ENCODE measurements at places on chromosomes 6 and 20.

DNA sequence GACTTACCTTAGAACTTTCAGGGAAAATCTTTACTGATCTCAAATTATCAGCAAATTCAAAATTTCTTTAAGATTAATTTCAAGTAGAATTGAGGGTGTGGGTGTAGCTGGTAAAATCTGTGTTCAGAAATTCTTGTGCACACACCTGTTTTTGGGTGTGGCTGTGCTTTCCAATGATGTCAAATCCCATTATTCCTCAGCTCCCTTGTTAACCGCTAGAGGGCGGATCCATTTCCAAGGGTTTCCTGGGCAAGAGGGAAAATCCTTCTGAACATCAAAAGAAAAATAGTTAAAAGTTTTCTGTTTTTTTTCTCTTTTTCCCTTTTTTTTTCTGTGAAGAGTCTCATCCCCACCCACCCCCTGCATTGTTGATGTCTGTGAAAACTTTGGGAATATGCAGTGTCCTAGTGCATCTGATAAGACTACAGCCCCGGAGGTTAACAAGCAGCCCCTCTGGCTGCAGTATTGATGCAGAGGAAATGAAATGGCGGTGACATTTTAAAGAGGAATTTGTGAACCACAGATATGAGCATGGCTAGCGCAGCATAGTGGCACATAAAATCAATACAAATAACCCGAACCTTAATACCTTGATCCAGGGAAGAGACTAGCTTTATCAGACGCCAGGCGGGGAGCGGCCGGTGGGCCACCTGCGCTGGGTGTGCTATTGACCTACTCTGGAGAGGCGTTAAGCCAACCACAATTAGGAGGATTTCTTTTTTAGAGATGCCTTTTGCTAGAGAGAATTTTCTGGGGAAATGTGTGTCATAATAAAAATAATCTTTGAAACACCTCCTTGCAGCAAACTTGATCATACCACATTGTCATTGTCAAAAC is 130.9 kb downstream of the FOXA2 start:
- no peak for DNase-seq

- DNase-seq: no peak
These were observed 113.5 kb downstream of the EPM2A start for GRCh38 chr6:145621776-145622175.

- DNase-seq: no peak
These were observed 3.0 kb upstream of the FBXO9 start for GRCh38 chr6:53062169-53062539.

DNA sequence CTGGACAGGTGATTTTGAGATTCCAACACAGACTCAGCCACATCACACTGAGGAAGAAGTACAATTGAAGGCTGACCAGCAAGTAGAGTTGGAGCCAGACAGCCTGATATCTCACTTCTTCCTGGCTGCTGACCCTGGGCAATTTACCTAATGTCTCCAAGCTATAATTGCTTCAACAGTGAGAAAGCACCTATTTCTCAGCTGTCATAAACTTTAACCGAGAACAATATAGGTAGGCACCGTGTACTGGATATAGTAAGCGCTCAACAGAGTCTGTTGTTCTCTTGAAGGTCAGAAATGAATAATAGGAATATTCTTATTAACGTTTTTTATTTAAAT is 28.3 kb downstream of the STX7 start:
- DNase-seq: no peak

- no peak for DNase-seq
These were observed 16.2 kb upstream of the BCAS1 start for GRCh38 chr20:54086507-54087039.

GRCh38 chr6:139099984-139100383 is 34.9 kb upstream of the HECA start:
- DNase-seq: no peak

DNA sequence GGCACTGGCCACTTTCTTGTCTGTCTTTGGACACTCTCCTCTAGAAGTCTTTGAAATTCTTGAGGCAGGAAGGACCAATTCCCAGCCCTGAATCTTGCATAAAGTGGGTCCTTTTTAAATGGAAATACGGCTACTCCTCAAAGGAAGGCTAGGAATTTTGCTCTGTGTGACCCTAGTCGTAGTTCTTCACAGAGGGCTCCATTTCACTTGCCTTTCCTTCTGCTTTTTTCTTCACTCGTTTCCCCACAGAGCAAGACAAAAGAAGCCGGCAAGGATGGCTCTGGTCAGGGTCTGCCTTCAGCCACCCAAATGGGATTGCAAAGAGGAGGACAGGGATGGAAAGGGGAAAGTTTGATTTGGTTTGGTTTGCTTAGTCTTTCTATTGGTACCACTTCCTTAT is 25.8 kb downstream of the HLA-E start:
- DNase-seq: no peak

DNA sequence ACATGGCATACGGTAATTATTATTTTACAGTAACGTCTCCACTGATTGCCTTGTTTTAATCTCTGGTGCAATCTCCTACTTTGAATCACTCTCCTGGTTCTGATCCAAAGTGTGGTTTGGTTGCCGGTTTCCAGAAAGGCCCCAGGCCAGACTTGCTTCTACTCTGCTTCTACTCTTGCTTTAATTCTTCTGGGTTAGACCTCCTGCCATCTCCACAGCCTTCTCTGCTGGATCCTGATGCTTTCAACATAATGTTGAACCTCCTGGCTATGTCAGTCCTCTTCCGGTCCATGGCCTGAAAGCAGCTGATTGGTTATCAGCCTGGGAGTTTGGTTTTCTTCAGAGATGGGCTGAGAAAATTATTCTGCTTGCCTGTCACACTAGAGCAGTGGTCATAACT is 266.5 kb upstream of the RIMS1 start:
- DNase-seq: no peak

DNA sequence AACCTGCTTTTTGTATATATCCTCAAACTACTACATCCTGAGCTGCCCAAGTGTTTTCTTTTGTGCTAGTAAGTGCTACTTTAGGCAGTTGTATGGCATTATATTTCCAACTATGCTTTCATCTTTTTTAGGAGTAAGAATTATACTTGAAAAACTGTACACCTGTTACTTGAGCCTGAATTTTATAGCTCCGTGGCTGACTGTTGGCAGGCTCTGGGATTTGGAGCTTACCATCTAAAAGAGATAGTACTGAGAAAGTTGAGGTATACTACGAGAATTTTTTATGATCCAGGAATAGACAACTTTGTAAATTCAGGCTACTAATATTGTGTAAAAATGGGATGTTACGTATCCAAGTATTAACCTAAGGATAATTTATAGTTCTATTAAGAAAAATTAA is 32.4 kb downstream of the RNF217 start:
- no peak for DNase-seq

DNA sequence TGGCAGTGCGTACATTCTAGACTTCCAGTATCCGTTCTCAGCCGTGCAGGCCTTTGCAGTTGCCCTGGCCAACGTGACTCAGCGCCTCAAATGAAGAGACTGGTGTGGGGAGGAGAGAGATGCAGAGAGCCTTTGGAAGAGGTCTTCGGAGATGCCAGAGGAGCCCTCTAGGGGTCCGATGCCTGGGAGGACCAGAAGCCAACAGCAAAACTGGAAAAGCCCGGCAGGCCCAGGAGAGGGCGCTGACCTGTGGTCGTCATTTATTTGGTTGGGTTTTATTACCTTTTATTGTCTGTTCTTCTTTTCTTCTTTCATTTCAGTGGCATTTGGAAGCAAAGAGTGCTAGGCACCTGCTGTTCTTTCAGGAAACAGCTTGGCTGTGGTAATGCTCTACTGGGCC is 53.3 kb upstream of the TMEM181 start:
- DNase-seq: no peak

GRCh38 chr6:40124924-40125323 is 190.7 kb upstream of the MOCS1 start:
- DNase-seq: no peak

DNA sequence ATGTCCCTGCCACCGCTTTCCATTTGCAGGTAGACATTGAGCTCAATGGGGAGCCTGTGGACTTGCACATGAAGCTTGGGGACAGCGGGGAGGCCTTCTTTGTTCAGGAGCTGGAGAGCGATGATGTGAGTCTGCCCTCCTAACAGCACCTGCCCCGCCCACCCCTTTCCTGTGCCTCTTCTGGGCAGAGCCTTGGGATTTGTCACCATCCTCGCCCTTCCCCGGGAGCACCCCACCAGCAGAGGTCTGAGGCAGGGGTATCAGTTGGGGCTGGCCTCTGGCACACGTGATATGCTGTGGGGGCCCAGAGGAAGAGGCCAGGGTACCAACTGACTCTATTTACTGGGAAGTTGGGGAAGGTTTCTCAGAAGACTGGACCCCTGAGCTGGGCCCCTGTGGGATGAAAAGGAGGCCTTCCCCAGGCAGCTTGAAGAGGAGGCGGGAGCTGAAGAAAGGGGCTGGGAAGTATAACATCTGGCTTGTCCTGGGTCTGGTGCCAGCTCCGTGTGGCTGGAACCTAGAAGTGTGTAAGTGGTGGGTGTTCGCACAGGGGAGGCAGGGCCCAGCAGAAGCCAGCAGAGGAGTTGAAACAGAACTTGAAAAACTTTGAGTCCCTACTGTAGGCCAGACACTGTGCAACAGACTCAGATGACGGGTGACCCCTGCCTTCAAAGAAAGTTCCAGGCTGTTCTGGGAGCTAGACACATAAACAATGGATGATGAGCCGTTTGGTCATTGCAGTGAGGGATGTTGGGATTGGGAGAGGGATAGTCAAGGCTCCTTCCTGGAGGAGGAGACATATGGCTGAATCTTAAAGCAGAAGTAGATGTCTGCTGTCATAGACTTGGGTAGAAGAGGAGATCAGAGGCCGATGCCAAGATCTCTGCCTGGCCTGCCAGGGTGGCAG is 7.2 kb downstream of the LPIN3 start:
- DNase-seq: no peak

GRCh38 chr6:139990026-139990686 is 615.7 kb upstream of the CITED2 start:
- DNase-seq: no peak

GRCh38 chr6:16105854-16106253 is 23.0 kb upstream of the MYLIP start:
- DNase-seq: no peak

DNA sequence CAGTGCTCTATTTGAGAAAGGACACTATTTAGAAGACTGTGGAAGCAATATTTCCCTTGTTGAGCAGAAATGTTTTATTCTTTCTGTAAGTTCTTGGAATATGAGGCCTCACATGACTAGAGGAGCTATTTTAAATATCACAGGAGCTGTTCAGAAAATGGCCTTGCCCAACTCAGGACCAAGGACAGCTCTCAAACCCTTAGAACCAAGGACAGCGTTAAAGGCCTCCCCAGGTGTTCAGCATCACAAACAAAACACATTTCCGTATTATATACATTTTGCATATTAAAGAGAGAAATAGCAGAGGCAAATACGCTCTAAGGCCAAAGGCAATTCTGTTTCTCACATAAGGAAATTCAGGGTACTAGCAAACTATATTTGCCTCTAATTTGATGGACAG is 631.4 kb downstream of the CDH26 start:
- DNase-seq: no peak

GRCh38 chr20:37920679-37921322 is 17.9 kb downstream of the VSTM2L start:
- no peak for DNase-seq

GRCh38 chr6:119610265-119610664 is 260.7 kb upstream of the MAN1A1 start:
- no peak for DNase-seq

GRCh38 chr6:28673787-28674671 is 148.3 kb downstream of the GPX5 start:
- no peak for DNase-seq

DNA sequence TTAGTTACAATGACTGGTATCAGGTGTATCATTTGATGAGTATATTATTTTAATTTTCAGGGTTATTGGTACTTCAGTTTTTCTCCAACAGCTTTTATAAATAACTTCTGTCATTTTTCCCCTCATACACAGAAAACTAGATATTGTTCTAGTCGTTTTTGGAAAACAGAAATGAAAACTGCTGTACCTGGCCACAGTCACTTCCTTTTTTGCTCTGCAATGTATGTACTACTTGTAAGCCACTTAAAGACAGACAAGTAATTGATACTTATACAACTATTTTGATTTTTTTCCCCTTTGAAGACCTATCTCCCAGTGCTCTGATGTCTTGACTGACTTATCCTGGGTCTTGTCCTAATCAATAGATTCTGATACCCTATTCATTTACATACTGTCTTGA is 218.6 kb upstream of the RUNX2 start:
- no peak for DNase-seq

DNA sequence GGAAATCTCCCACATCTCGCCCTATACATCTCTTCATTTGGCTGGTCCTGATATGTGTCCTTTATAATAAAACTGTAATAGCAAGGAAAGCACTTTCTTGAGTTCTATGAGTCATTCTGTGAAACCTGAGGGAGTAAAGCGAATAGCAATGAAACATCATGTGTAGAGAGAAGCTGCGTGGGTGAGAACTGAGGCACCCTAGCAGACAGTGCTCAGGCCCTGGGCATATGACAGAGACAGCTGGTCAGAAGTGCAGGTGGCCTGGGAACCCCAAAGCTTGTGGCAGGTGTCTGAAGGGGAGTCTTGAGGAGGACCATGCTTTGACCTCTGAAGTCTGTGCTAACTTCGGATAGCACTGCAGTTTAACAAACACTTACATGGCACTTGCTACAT is 1.3 kb upstream of the BLOC1S5 start:
- no peak for DNase-seq

GRCh38 chr6:108921547-108922361 is 73.5 kb downstream of the ARMC2 start:
- no peak for DNase-seq

- DNase-seq: no peak
These were observed 67.9 kb upstream of the EEF1E1 start for GRCh38 chr6:8170245-8170644.

DNA sequence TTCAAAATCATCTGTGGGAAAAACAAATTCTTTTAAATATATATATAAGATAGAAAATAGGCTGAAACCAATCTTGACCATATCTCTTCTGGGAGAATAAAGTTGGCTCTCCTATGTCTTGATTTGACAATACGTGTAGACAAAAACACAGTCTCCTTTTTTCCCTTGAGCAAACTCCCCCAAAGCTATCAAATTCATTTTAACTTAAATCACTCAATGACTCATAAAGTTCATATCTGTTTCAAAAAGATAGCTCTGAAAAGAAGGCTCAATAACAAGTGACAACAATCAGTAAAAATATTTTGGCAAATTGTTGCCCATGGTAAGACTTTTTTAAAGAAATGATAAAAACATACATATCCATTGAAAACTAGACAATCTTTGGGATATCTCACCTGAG is 236.0 kb upstream of the TENT5A start:
- DNase-seq: no peak
